ENCODE measurements at places on chromosomes 13 and 19.

DNA sequence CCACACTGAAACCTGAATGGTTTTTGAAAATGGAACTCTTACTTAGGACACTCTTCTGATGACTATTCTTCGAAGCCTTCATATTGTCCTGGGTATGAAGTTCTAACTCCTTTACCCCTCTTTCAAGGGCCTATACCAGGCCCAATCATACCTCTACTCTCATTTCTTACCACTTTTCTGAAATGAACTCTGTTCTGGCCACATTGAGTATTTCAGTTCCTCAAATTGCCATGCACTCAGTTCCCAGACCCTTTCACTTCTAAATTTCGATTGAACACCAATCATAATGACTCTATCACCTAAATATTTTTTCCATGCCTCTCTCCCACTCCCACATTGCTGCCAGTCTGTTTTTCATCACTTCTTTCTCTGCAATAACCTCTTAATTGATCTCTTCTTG, 53.7 kb downstream of the LACC1 start:
- no peak for DNase-seq

DNA sequence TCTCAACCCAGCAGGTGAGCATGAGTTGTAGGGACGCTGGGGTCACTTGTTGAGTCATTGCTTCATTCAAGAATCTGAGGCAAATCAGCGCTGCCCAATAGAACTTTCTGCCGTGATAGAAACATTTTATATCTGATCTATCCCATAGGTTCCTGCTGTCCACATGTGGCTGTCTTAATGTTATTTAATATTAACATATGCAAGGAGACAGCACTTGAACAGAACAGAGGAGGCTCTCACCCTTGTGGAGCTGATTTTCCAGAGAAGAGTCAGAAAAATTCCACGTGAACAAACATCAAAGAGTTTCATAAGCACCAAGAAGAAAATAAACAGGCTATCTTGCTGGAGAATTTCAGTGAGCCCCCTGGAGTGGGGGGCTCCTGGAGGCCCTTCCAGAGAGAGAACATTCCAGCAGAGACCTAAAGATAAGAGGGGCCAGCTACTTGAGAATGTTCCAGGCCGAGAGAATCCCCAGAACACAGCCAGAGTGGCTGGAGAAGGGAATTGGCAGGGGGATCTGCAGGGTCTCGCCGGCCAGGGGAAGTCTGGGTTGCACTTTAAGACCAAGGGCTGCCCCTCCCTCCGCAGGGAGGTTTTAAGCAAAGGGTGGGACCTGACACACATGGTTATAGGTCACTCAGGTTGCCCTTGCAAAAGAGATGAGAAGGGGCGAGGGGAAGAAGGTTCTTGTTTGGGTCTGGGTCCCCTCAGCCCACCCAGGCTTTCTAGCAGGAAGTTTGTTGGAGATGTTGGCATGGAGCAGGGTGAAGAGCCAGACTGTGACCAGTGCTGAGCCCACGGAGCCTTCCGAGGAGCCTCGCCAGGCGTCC, 135.7 kb downstream of the CRYL1 start:
- no peak for DNase-seq

DNA sequence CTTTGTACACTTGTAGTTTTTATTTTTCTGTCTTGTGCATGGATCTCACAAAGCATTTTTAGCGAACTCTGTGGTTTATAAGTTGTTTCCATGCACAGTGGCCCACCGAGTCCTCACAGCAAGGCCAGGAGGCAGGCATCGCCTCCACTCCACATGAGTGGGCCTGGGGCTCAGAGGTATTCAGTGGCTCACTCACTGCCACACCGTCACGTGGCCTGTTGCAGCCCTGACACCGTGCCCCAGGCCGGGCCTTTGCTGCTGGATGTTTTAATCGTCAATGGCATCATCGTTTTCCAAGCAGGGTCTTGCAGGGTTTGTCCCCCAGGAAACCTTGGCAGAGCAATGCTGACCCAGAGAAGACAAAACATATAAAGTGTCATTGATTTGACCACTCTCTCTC, 59.8 kb downstream of the SPACA7 start:
- no peak for DNase-seq

DNA sequence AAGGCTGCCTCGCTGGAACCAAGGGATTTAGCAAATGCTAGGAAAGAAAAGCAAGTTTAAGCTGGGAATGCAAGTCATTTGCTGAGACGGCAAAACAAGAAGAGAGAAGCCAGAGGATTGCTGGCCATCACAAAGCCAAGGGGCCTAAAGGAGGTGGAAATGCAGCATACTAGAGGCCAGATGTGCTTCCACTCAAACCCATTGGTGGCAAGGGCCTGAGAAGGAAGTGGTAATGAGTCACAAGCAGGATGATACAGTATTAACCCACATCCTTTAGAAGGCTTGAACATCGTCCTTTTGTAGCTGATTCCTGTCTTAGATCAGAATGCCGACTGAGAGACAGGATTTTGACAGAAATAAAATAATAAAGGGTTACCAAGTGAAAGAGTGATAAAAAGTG, 68.2 kb downstream of the ITGBL1 start:
- DNase-seq: no peak

- no peak for DNase-seq
Observed at GRCh38 chr19:48552406-48553322, 692 bp downstream of the SULT2B1 start.

GRCh38 chr13:39200249-39200910, 162.1 kb downstream of the NHLRC3 start:
- no peak for DNase-seq

DNA sequence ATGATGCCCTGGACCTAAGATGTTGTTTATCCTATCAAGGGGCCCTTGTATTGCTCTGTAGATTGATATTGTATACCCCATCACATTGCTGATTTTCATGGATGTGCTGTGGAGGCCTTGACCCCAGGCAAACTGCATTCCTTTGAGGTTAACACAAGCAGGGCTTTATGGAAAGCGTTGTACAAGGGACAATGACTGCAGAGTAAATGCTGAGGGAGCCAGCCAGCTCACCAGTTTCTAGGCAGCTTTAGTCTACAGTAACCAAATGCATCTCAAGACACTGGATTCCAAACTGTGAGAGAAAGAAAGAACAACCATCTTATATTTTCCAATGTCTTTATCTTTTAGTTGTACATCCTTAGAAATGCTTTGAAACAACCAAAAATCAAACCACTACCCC, 34.1 kb upstream of the EDNRB start:
- no peak for DNase-seq
